ENCODE measurements at places on chromosomes 2 and 18. TPM values are rescaled to one million over a fixed set of nuclear protein-coding genes. Genes with fewer than 3 reads are reported as not detected.

The TUBB8B gene
- not detected for total RNA-seq

The FASTKD1 gene
- total RNA-seq = 64.2 TPM

The CAVIN2 gene
- 6.9 TPM for total RNA-seq

The UNC80 gene
- total RNA-seq = 11.8 TPM

The IL1B gene
- 0.49 TPM for total RNA-seq

The GRP gene
- 17.5 TPM for total RNA-seq

The ALPI gene
- total RNA-seq = not detected

The CRACDL gene
- total RNA-seq = 1.2 TPM

The GPAT2 gene
- 0.49 TPM for total RNA-seq

The BOLL gene
- not detected for total RNA-seq

The CXCR4 gene
- total RNA-seq = 32.9 TPM

The TFPI gene
- total RNA-seq = 19.7 TPM

The CRYGC gene
- not detected for total RNA-seq

The CAPN14 gene
- total RNA-seq = 0.98 TPM

The TEKT4 gene
- not detected for total RNA-seq

The ATOH8 gene
- total RNA-seq = 1.7 TPM

The SGPP2 gene
- total RNA-seq = 1.2 TPM

The CPO gene
- not detected for total RNA-seq

The FRZB gene
- 14.3 TPM for total RNA-seq

The KIF5C gene
- total RNA-seq = 366 TPM

The GMCL1 gene
- total RNA-seq = 15.0 TPM

The TAF4B gene
- total RNA-seq = 1.5 TPM

The IL36B gene
- total RNA-seq = not detected

The SERPINB10 gene
- not detected for total RNA-seq

The IL1R2 gene
- total RNA-seq = not detected

The SERPINB12 gene
- not detected for total RNA-seq

The MC4R gene
- 1.2 TPM for total RNA-seq

The NTSR2 gene
- 0.25 TPM for total RNA-seq

The SYT4 gene
- 535 TPM for total RNA-seq

The FOSL2 gene
- 8.9 TPM for total RNA-seq

The SLC9A2 gene
- total RNA-seq = 0.49 TPM

The TRIB2 gene
- total RNA-seq = 67.9 TPM

The PLA2R1 gene
- 1.7 TPM for total RNA-seq

The IL36RN gene
- not detected for total RNA-seq

The HTR2B gene
- total RNA-seq = 0.25 TPM

The FAP gene
- total RNA-seq = 2.0 TPM

The GCG gene
- total RNA-seq = 0.49 TPM

The BCL2 gene
- total RNA-seq = 17.7 TPM

The DCDC2C gene
- 0.49 TPM for total RNA-seq

The TMEFF2 gene
- 37.6 TPM for total RNA-seq

The LRRC30 gene
- total RNA-seq = not detected

The KIAA2012 gene
- total RNA-seq = 0.98 TPM

The ZNF514 gene
- total RNA-seq = 24.1 TPM

The MALL gene
- total RNA-seq = 1.5 TPM

The RUFY4 gene
- not detected for total RNA-seq

The NMUR1 gene
- total RNA-seq = under 0.01 TPM

The WDSUB1 gene
- 15.2 TPM for total RNA-seq

The SERPINB7 gene
- not detected for total RNA-seq

The PAX8 gene
- not detected for total RNA-seq

The SERPINB4 gene
- total RNA-seq = not detected

The CNGA3 gene
- 2.5 TPM for total RNA-seq
